ENCODE measurements at places on chromosomes 6 and 20.
A peak's percentile ranks its signal among the peaks of the same experiment; 100 is the strongest.

GRCh38 chr6:39088331-39088730 is 26.7 kb downstream of the SAYSD1 start:
- DNase-seq: no peak

- DNase-seq: peak; percentile 48
These were observed 7.7 kb downstream of the BRPF3 start for GRCh38 chr6:36204068-36204753.

- no peak for DNase-seq
These were observed 1.1 kb downstream of the CTSA start for GRCh38 chr20:45892049-45892825.

GRCh38 chr6:36857325-36857724 is 17.3 kb downstream of the PPIL1 start:
- no peak for DNase-seq

DNA sequence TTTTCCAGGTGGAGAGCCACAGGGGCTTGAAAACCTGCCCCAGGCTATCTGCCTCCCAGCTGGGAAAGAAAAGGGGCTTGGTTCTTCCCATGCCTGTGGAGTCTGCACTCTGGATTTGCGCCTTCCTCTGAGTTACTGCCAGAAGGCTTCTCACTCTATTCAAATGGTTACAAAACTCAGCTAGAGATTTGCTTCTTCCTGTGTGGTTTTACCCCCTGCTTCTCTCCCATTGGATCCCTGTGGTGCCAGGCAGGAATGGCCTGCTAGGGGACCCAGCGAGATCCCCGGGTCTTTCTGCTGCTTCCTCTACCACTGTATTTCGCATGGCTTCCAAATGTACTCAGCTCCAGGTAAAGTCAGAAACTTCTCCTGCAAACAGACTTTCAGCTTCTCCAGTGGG is 192.0 kb upstream of the HS3ST5 start:
- DNase-seq: no peak

- DNase-seq: no peak
These were observed 817.6 kb upstream of the CITED2 start for GRCh38 chr6:140192018-140192417.

DNA sequence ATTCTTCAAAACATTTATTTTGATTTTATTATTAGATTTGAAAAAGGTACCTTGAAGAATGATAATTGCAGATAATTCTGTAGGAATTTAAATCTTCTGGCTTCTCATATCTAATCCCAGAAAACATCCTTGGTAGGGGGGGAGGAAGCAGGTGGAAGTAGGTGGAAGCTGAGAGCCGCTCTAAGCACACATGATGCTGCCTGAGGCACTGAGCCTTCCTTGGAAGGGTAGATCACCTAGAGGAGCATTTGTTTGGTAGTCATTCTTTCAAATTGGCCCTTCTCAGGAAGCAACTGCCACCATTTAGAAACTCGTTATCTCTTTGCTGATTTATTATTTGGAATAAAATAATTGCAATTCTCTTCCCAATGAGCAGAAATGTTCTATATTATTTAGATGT is 623.3 kb downstream of the CD109 start:
- no peak for DNase-seq

- no peak for DNase-seq
These were observed 705.4 kb downstream of the RFPL4B start for GRCh38 chr6:113052506-113052905.

DNA sequence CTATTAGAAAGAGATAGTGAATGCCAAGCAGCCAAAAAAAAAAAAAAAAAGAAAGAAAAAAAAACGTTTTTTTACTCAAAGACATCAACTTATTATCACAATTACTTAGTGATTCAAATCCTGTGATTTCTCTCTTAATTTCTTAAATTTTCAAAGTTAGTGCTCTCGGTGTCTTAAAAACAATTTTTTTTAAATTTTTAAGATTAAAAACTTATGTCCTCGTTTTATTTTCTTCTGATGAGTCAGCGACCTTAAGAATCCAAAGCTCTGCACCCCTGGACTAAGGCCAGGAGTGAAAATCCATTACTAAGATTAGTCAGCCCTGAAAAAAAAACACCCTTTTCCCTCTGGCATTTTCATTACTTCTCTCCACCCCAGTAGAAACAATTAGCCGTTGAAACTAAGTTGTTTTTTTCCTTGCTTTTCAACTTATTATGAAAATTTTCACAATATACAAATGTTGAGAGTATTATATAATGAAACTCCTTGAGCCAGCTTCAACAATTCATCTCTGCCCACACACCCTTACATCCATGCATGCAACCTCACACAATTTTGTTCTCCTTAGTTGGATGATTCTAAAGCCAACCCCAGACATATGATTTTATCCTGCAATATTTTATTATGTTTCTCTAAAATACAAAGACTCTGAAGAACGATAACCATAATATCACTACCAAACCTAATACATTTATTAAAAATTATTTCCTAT is 85.6 kb upstream of the CARMIL1 start:
- DNase-seq: no peak

DNA sequence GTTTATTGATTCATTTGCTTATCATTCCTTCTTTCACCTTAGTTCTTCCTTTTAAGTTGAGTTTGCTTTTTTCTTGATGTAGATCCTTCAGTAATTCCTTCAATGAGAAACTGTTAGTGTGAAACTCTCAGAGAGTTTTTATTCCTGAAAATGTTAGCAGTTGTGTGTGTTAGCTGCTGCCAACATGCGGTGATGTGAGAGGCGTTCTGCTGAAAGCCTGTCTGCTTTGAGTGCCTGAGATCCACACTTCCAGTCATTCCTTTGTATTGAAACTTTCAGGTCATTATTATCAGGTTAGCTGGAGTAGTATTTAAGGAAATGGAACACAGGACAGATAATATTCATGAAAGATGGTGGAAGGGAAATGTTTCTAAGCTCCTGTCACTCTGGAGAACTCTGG is 70.0 kb upstream of the SUPT3H start:
- DNase-seq: no peak

DNA sequence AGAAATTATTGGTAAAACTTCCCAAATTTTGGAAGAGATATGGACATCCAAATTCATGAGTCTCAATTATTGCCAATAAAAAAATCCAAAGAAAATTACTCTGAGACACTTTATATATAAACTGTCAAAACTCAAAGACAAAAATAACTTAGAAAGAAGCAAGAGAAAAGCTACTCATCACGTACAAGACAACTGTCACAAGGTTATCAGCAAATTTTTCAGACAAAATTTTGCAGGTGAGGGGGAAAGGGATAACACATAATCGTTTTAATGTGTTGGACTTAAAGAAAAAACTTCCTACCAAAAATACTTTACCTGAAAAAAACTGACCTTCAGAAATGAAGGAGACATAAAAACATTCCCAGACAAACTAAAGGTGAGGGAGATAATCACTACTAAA is 272.5 kb downstream of the THBS2 start:
- DNase-seq: no peak

DNA sequence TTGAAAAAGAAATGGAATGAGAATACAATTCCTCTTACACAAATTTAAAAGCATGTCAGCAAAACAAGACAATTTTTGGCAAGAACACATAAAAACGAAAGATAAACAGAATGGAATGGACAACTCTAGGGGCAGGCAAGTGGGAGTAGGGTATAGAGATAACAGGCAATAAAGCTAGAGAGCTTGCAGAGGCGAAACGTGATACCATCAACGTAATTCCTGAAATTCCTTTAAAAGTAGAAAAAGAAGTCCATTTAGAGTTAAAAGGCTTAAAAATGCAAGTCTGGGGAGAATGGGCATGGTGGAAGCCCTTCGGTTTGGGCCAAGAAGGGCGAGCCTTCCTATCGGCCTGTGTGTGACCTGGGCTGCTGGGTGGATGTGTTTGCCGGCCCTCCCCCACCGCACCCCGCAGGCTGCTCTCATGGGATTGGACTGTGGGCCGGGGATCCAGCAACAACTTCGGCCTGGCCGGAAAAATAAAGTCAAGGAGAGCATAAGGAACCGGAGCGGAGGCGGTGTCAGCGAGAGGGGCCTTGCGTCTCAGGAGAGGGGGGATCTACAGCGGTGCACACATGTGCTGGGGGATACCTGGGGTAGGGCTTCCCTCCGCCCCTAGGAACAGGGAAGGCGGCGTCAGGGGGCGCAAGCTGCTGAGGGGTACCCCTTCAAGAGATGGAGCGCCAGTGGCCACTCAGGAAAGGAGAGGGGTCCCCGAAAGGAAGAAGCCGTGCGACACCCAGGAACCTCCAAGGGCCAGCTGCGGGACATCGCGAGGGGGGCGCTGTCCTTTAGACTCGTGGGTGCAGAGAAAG is 4.1 kb downstream of the TMEM239 start:
- no peak for DNase-seq
